Dermis microvascular lymphatic vessel endothelial cell (primary cell): ENCODE measurements at places on chromosomes 3 and 15.

DNA sequence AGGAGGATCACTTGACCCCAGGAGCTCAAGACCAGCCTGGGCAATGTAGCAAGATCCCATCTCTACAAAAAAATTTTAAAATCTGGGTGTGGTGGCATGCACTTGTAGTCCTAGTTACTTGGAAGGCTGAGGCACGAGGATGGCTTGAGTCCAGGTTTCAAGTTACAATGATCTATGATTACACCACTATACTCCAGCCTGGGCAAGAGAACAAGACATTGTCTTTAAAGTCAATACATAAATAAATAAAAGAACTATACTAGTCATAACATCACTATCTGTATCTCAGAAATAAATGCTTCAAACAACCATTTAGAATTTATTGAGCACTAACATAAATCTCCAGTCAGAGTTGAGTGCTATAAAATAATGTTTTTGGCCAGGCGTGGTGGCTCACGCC, 8.5 kb upstream of the PHLDB2 start:
- DNase-seq, result no peak

- DNase-seq, result peak; percentile 84
Observed at GRCh38 chr15:56243163-56244037, at the start of gene RFX7. RFX7 (minus strand) TSS chr15:56243879; CDS start chr15:56243285, 594 bp downstream.

DNA sequence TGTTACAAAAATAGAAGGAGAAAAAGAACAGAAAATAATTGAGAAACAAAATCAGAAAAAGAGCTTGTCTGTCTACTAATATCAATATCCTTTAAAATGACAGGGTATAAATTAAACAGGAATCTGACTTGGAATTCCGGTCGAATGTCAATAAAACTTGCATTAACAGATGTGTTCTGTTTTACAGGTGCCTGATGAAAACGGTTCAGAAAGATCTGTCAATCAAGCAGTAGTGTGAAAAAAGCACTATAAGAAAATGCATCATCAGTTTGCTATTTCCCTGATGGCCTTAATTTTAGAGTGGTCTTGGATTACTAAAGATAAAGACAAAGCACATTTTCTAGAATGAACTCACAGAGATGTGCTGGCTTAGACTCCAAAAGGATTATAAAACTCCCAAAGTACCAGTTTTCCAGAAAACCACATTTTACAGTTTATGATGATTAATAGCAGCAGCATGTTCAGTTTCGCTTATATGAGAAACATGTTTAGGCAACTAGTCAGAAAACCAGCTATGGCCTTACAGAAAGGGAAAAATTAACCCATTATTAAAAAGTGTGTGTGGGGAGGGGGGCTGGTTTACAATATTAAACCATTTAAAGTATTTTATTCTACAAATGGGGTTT, 8.2 kb upstream of the C3orf38 start:
- no peak for DNase-seq

DNA sequence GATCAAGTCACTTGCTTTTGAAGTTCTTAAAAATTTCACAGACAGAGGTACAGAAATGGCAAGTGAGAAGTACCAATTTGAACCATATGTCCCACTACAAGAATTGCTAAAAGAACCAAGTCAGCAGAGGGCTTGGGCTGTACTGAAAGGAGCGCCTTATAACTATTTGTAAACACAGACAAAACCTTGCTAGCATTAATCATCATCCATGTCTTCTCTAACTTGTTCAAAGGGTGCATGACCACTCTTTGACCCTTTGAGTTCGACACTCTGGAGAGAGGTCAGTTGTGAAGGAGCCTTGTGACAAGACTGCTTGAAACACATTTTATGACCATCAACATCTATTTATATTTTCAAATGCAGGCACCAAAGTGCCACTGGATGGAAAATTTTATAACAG, 191.7 kb downstream of the PDZRN3 start:
- DNase-seq, result no peak

DNA sequence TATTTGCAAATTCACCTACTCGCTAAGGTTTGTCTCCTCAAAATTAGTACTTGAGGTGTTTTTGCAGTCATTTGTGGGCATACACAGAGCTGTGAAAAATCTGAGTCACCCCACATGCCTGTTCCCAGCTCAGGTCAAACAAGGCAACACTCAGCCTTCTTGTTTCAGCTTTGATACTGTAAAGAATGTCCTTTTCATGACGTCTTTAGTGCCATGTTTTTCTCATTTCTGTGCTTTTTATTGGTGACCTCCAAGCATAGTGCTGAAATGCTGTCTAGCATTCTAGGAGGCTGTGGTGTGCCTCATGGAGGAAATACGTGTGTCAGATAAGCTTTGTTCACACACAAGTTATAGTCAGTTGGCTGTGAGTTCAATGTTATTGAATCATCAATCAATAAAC, 8.8 kb downstream of the CAPN3 start:
- DNase-seq, result no peak

- no peak for DNase-seq
Observed at GRCh38 chr15:89002830-89003229, 85.4 kb upstream of the ABHD2 start.

GRCh38 chr3:156725682-156726081, 51.3 kb downstream of the TIPARP start:
- DNase-seq, result no peak

DNA sequence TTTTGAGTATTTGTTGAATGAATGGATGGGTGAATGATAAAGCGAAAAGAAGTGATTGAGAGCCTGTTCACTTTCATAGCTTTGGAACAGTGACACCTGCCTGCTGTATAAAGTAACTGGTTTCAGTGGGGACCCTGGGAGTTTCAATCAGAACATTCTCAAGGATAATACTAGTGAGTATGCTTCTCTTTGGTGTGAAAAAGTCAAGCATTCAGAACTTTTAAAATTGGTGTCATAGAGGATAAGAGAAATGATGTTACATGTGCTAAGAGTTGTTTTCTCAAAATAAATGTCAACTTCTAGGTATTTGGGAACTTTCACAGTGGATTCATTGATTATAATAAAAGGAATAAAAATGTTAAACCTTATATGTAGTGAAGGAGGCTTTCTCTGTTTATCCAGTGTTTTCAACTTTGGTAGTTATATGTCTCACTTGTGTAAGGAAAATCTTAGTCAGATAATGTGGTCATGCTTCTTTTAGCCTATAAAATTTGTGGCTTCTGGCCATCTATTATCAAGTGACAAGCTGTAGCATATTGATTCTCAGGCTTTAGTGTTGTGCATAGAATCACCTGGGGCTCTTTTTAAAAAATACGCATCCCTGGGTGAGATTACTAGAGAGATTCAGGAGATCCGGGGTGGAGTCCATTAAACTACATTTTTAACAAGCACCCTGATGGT, 11.9 kb downstream of the LRCH3 start:
- no peak for DNase-seq
